Endodermal cell (in vitro differentiated cells): ENCODE measurements at places on chromosomes 11 and 22.

DNA sequence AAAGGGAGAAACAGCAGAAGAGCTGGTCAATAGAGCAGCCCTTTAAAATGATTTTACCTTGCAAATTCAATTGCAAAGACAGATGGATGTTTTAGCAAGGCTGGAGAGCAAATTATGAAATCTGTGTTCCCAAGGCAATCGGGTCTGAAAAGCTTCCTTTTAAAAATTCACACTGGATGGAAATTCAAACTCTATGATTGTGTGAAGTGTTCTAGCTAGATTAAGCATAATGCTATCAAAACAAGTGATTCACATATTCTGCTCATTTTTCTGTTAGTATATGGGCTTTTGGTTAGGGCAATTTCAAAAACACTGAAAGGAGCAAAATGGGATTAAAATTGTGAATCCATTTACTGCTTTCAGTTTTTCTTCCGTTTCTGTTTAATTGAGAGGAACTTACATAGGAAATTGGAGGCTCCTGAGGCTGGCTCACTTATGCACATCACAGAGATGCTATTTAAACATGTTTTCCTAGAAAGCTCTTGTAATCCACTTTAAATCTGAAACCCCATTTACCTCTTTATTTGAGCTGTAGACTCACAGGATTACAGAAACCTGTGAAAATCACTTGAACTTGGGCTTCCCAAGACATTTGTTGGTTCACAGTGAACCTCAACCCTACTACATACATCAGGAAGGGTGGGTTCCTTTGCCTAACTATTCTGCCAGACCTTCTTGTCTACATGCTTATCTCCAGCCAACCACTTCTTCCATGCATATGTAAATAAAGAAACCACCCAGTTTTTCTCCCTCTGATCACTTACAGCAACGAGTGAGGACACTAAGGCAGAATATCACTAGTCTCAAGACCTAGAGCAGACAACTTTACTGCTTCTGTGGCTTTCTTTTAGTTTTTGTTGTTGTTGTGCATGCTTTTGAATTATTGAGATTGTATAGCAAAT is 201.9 kb upstream of the PITPNB start:
- H3K27ac ChIP-seq, result no peak overlapping the region
- no peaks in the 10 kb centered on the region for H3K4me1 ChIP-seq
- DNase-seq, result no peak
- H3K27me3 ChIP-seq, result no peaks in the 10 kb centered on the region
- no peak overlapping the region for H3K4me3 ChIP-seq

GRCh38 chr22:24418786-24419474 is 8.5 kb upstream of the ADORA2A start:
- peak; percentile 53 for DNase-seq
- H3K4me3 ChIP-seq, result no peak overlapping the region
- H3K4me1 ChIP-seq, result no peaks in the 10 kb centered on the region
- peaks cover 22% of the 10 kb centered on the region for H3K36me3 ChIP-seq
- H3K27ac ChIP-seq, result peak overlapping the region; percentile 44

DNA sequence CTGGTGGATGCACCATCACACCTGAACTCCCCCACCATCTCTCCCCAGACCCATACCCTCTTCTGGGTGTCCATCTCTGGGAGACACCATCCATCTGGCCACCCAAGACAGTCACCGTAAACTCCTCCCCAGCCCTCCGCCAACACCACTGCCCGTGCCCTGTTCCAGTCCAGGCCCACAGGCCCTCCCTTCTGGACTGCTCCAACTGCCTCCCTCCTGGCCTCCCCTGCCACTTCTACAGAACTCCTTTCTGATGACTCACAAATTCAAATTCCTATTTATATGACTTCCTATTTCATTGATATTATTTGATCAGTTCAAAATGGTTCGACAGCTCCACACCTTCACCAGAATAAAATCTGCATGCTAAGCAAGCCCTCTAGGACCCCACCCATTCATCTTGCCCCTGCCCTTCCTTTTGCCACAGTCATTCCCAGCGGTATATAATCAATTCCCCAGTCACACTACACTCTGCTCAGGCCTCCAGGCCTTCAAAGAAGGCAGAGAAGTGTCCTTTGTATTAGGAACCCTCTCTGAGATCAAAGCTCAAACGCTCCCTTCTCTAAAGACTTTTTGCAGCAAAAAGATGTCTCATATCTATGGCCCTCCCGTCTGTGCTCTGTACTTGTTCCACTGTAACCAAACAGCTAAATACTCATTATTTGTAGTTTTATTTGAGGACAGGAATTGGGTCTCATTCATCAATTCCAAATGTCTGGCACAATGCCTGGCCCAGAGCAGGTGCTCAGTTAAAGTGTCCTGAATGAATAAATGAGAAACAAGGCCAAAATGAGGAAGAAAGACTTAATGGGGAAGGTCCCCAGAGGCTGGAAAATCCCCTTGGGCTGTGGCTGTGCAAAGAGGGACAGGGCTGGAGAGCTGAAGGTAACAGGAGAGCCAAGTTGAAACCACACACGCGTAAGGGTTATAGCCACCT is 29.0 kb downstream of the MYH9 start:
- no peaks in the 10 kb centered on the region for H3K27me3 ChIP-seq
- H3K4me1 ChIP-seq, result peaks cover 33% of the 10 kb centered on the region
- no peak overlapping the region for H3K27ac ChIP-seq
- DNase-seq, result no peak
- H3K36me3 ChIP-seq, result peaks cover 29% of the 10 kb centered on the region
- no peak overlapping the region for H3K4me3 ChIP-seq

GRCh38 chr11:20654038-20654437 is 15.3 kb upstream of the NELL1 start:
- H3K4me3 ChIP-seq, result no peak overlapping the region
- H3K4me1 ChIP-seq, result no peaks in the 10 kb centered on the region
- no peak for DNase-seq
- no peak overlapping the region for H3K27ac ChIP-seq
- no peaks in the 10 kb centered on the region for H3K36me3 ChIP-seq
- H3K27me3 ChIP-seq, result peaks cover 69% of the 10 kb centered on the region

- H3K4me3 ChIP-seq, result no peak overlapping the region
- no peaks in the 10 kb centered on the region for H3K27me3 ChIP-seq
- H3K4me1 ChIP-seq, result no peaks in the 10 kb centered on the region
- DNase-seq, result no peak
- no peak overlapping the region for H3K27ac ChIP-seq
- no peaks in the 10 kb centered on the region for H3K36me3 ChIP-seq
Measured at GRCh38 chr11:69899957-69900821, 81.0 kb upstream of the FGF3 start.

DNA sequence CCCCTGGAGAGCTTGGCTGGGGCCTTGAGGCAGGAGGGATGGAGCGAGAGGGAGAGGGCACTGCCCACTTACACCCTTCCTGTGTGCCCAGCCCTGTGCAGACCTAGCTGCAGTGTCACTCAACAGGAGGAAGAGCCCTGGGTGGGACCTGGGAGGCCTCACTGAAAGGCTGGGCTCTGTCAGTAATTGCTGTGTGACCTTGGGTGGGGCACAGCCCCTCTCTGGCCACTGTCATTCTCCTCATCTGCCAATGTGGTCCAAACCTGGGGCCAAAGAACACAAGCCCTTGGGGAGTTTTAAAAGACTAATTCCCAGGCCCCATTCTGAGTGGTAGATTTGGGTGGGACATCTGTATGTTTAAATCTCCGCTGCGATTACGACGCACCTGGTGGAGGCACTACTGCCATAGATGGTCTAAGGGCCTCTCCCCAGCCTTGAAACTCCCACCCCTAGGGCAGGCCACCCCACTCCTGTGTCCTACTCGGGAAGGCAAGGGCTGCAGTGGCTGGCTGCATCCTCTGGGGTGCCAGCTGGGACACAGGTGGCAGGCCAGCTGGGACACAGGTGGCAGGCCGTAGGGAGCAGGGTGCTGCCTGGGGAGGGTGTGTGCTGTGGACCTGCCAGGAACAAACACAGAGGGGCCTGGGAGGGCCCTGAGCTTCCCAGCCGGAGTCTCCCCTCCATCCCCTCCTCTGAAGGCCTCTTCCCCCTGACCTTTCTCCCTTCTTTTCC is 12.3 kb upstream of the SOX10 start:
- no peaks in the 10 kb centered on the region for H3K36me3 ChIP-seq
- no peaks in the 10 kb centered on the region for H3K27me3 ChIP-seq
- peaks cover 2% of the 10 kb centered on the region for H3K4me1 ChIP-seq
- DNase-seq, result no peak
- H3K27ac ChIP-seq, result no peak overlapping the region

DNA sequence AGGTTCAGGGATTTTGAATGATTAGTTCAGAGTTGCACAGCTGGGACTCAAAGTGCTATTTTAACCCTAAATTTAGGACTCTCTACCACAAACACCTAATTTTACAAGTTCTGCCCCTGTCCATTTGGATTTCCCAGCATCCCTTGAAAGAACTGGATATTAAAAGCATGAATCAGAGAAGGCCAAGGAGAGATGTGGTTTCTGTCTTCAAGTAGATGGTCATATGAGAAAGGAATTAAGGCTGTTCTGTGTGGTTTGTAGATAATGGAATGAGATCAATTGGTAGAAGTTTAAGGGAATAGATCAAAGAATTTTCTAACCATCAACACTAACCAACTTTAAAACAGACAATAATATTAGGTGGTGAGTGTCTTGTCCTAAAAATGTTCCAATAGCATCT is 106.4 kb upstream of the TENM4 start:
- no peak overlapping the region for H3K4me3 ChIP-seq
- no peaks in the 10 kb centered on the region for H3K36me3 ChIP-seq
- no peaks in the 10 kb centered on the region for H3K4me1 ChIP-seq

- no peaks in the 10 kb centered on the region for H3K4me1 ChIP-seq
- peak; percentile 92 for DNase-seq
- H3K4me3 ChIP-seq, result no peak overlapping the region
- H3K27me3 ChIP-seq, result no peaks in the 10 kb centered on the region
- H3K36me3 ChIP-seq, result peaks cover 11% of the 10 kb centered on the region
Measured at GRCh38 chr11:66429983-66430602, 8.6 kb downstream of the MRPL11 start.

GRCh38 chr11:32851251-32851650 is 21.5 kb downstream of the PRRG4 start:
- H3K4me3 ChIP-seq, result no peak overlapping the region
- no peak for DNase-seq
- no peaks in the 10 kb centered on the region for H3K27me3 ChIP-seq
- no peaks in the 10 kb centered on the region for H3K4me1 ChIP-seq
- H3K36me3 ChIP-seq, result no peaks in the 10 kb centered on the region

DNA sequence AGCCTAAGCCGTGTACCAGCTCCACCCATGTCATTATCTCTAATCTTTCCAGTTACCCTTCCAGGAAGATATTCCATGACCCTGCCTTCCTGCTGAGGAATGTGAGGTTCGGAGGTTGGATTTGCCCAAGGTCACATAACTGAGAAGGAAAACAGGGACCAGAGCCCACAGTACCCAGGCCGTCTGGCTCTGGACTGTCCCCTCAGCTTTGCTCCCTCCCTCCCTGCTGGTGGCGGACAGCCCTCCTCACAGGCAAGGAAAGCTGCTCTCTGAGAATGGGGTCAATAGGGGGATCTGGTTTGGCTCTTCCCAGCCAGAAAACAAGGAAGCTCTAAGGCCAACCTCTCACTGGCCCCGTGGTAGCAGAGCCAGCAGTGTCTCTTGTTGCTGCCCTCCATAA is 63.3 kb downstream of the SYN3 start:
- no peak overlapping the region for H3K4me3 ChIP-seq
- DNase-seq, result no peak
- H3K27me3 ChIP-seq, result no peaks in the 10 kb centered on the region
- H3K36me3 ChIP-seq, result no peaks in the 10 kb centered on the region
- no peaks in the 10 kb centered on the region for H3K4me1 ChIP-seq

DNA sequence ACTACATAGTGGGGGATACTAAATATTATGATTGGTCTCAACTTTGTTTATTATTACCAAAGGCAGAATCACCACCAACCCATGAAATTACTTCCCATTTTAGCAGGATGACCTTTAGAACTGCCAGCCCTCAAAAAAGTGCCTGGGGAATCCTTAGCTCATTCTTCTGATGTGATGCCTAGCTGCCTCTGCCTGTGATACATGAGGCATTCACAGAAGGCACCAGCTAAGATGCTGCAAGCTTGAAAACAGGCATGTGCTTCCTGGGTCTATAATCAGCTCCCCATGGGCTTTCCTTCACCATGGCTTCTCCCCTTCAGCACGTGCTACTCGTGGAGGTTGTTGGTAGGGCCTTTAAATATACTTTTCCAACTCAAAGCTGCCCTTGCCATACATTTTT is 50.4 kb upstream of the ARHGAP20 start:
- H3K27ac ChIP-seq, result no peak overlapping the region
- no peak for DNase-seq
- H3K36me3 ChIP-seq, result no peaks in the 10 kb centered on the region
- H3K4me1 ChIP-seq, result no peaks in the 10 kb centered on the region
- no peak overlapping the region for H3K4me3 ChIP-seq

DNA sequence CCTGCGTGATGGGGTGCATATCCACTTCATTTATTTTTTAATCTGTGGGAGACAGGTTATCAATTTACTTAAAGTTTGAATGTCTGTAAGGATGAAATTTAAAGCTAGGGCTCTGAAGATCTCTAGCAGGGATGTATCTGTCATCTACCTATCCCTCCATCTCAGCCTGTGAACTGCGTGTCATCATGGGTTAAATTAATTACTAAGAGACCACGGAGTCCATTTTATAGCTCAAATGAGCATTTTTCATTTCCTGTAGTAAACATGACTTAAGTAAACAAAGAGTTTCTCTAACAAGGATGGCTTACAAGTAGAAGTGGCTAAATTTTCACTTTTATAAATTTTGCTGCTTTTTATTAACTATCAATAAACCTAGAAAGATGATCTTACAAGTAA is 2.9 kb upstream of the GLB1L3 start:
- H3K4me1 ChIP-seq, result no peaks in the 10 kb centered on the region
- peaks cover 60% of the 10 kb centered on the region for H3K27me3 ChIP-seq
- H3K4me3 ChIP-seq, result no peak overlapping the region
- no peaks in the 10 kb centered on the region for H3K36me3 ChIP-seq
- DNase-seq, result no peak

GRCh38 chr11:41334007-41334933 is 125.2 kb downstream of the LRRC4C start:
- no peaks in the 10 kb centered on the region for H3K36me3 ChIP-seq
- H3K4me3 ChIP-seq, result no peak overlapping the region
- no peak overlapping the region for H3K27ac ChIP-seq

- no peaks in the 10 kb centered on the region for H3K36me3 ChIP-seq
- no peaks in the 10 kb centered on the region for H3K27me3 ChIP-seq
- DNase-seq, result no peak
- H3K27ac ChIP-seq, result no peak overlapping the region
Measured at GRCh38 chr22:49106842-49107152, 720.9 kb downstream of the BRD1 start.

DNA sequence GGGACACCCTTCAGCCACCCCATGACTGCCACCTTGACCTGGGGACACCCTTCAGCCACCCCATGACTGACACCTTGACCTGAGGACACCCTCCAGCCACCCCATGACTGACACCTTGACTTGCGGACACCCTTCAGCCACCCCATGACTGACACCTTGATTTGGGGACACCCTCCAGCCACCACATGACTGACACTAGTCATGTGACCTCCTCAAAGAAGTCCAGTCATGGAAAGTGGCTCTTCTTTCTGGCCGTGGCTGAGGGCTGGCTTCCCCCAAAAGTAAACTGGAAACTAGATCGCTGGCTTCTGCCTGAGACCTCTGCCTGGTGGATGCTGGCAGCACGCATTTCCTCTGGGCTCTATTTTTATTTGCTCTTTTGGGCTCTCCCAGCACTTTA is 28.4 kb downstream of the ARFGAP2 start:
- H3K4me3 ChIP-seq, result no peak overlapping the region
- H3K27ac ChIP-seq, result no peak overlapping the region
- H3K27me3 ChIP-seq, result no peaks in the 10 kb centered on the region
- H3K4me1 ChIP-seq, result peaks cover 3% of the 10 kb centered on the region

- no peaks in the 10 kb centered on the region for H3K36me3 ChIP-seq
- H3K4me3 ChIP-seq, result no peak overlapping the region
- H3K27ac ChIP-seq, result no peak overlapping the region
- DNase-seq, result no peak
Measured at GRCh38 chr11:134581966-134582769, 170.1 kb upstream of the B3GAT1 start.
